ENCODE measurements at places on chromosomes 13 and 19.

DNA sequence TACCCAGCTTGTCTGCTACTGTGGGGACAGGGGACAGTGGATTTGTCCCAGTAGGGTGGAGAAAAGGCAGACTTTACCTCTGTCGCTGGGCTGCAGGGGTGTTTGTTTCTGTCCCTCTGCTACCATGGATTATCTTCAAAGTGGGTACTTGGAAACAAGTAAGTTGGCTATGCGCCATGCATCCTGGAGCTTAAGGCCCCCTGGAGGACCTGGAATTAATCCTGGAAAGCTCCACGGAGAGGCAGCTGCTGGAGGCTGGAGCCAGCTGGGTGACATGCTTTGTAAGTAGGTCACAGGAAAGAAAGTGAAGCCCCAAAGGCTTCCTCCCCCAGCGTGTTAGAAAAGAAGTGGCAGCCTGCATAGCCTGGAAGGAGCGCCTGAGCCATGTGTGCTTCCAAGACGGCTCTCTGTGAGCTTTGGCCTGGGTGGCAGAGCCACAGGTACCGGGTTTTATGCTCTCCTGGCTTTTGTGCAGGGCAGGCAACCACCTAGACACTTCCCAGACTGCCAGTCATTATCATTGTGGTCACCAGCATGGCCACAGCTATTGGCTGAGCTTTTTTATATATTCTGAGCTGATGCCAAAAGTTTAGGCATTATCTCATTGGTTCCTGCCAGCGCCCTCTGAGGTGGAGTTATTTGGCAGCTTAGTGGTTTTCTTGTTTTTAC is 9.5 kb downstream of the B3GLCT start:
- DNase-seq: no peak

- no peak for DNase-seq
These were observed 80.9 kb upstream of the UQCRFS1 start for GRCh38 chr19:29293736-29294342.

DNA sequence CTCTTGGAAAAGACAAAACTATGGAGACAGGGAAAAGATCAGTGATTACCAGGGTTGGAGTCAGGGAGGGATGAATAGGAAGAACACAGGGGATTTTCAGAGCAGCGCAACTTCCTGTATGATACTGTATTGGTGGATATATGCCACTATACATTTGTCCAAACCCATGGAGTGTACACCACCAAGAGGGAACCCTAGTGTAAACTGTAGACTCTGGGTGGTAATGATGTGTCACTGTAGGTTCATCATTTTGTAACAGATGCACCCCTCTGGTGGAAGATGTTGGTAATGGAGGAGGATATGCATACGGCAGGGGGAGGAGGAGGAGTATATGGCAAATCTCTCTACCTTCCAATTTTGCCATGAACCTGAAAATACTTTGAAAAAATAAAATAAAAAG is 68.1 kb downstream of the UFM1 start:
- DNase-seq: no peak

DNA sequence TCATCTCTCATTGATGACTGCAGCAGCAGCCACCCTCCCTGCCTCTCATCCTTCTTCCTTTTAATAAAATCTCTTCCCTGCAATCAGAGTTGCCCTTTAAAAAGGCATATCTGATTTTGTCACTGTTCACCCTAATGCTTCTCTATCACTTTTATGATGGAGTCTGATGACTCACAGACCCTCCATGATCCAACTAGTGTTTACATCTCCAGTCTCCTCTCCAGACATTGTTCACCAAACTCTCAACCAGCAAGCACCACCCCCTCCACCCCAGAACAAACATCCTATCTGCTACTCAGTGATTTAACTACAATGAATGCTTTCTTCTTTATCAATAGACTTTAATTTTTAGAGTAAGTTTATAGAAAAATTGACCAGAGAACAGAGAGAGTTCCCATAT is 59.5 kb downstream of the TNFSF11 start:
- DNase-seq: no peak

DNA sequence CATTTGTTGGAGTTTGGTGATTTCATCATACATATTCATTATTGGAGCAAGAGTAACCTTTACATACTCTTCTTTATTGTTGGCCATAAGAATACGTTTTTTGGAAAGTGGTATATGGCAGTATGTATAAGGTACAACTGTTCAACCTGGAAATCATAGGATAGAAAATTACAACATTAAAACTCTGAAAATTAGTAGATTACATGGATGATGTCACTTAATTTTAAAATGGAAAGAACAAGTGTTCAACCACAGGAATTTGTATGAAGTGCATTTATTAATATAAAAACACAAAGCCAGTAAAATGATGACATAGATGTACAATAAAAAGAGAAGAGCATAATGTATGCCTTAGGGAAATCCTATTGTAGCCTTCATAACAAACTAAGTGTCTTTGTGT is 7.3 kb upstream of the ZNF155 start:
- DNase-seq: no peak

- DNase-seq: no peak
These were observed 1002.1 kb downstream of the UQCRFS1 start for GRCh38 chr19:28210886-28211285.

Data from activated CD4-positive, CD25-positive, alpha-beta regulatory T cell (primary cell).